ENCODE measurements at places on chromosomes 12 and 14. TPM values are rescaled to one million over a fixed set of nuclear protein-coding genes. Genes with fewer than 3 reads are reported as not detected.

- DNase-seq = peak; percentile 6
- H3K27ac ChIP-seq = no peak overlapping the region
- H3K4me3 ChIP-seq = no peak overlapping the region
- H3K36me3 ChIP-seq = peaks cover 4% of the 10 kb centered on the region
- peaks cover 10% of the 10 kb centered on the region for H3K27me3 ChIP-seq
- H3K4me1 ChIP-seq = peaks cover 16% of the 10 kb centered on the region
Observed at GRCh38 chr14:58941629-58942028, 246.8 kb upstream of the DAAM1 start.

DNA sequence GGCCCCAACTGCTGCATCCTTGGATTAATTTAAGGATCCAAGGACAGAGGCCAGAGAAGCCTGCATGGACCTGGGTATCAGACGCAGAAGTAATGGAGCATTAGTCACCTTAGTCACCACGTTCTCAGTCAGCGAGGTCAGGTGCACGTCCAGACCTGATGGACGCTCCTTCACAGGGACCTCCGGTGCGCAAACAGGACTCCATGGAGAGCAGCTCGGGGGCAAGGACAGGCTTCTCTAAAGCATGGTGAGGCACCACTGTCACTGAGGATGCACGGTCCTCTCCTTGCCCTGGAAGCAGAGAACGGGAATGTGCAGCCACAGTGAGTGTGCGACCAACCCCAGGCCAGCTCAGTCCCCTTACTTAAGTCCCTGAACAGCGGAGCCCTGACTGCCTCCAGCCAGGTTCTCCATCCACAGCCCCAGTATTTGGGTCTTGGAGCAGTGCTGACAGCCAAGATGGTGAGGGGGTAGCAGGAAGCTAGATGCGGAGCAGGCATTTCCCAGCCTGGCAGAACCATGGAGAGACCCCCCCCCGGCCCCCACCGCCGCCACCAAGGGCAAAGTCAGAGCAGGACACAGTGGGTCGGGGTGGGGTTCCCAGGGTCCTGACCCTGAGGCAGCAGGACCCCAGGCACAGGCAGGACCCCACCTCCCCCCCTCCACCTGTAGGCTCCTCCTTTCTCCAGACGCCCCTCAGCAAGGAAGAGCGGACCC lies 253.4 kb upstream of the SFSWAP start:
- H3K27ac ChIP-seq = no peak overlapping the region
- peaks cover 1% of the 10 kb centered on the region for H3K27me3 ChIP-seq
- DNase-seq = no peak
- H3K36me3 ChIP-seq = peaks cover 8% of the 10 kb centered on the region

DNA sequence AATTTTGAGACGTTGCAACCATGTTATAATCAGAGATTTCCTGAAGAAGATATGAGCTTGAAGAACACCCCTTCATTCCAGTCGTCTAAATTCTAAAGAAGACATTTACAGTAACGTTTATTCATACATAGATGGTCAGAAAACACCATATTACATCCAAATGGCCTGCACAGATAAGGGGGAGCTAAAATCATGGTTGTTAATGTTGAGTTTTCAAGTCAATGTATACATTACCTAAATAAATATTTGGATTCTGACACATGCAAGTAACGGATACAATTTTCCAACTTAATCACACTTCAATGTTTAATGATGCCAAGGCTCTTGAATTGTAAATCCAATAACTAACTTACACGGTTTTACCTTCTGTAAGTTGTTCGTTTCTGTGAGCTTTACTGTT lies 318.4 kb downstream of the SLC6A15 start:
- H3K27ac ChIP-seq = no peak overlapping the region
- no peaks in the 10 kb centered on the region for H3K4me1 ChIP-seq
- H3K36me3 ChIP-seq = no peaks in the 10 kb centered on the region
- H3K27me3 ChIP-seq = no peaks in the 10 kb centered on the region

GRCh38 chr14:85527006-85527405 lies 2.9 kb upstream of the FLRT2 start:
- H3K36me3 ChIP-seq = no peaks in the 10 kb centered on the region
- peak overlapping the region; percentile 95 for H3K27ac ChIP-seq
- H3K27me3 ChIP-seq = no peaks in the 10 kb centered on the region

DNA sequence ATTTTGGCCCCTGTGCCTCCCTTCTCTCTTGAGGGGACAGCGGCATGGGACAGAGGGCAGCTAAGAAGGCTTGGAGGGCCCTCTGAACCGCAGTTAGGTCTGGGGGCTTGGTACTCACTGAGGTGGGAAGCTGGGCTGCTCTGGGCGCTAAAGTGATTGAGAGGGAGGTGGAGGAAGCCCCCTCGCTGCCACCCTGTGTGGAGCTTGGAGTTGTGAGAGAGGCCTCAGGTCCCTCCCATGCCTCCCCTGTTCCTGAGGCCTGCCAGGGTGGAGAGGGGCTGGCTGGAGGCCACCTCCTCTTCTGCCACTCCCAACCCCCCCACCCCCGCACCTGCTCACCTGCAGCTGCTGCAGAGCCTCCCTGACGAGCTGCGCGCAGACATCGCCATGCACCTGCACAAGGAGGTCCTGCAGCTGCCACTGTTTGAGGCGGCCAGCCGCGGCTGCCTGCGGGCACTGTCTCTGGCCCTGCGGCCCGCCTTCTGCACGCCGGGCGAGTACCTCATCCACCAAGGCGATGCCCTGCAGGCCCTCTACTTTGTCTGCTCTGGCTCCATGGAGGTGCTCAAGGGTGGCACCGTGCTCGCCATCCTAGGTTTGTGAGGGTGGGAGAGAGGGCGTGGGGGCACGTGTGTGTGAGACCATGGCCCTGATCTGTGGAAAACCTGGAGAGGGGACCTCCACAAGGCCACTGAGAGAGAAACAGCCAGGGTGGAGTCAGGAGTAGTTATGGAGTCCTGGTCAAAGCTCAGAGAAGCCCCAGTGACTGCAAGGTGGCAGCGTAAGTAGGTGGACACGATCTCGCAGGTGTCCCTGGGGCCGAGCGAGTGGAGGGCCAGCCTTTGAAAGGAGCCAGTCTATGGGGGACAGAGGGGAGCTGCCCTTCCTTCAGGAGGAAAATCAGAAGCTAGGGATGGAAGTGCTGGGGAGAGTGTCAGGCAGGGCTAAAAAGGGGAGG lies 11.2 kb downstream of the KCNH3 start:
- peaks cover 38% of the 10 kb centered on the region for H3K27me3 ChIP-seq
- H3K4me1 ChIP-seq = no peaks in the 10 kb centered on the region
- no peak overlapping the region for H3K27ac ChIP-seq
- H3K4me3 ChIP-seq = no peak overlapping the region

Gene ADAMTS20
- not detected for total RNA-seq

Gene LUM
- 59.9 TPM for total RNA-seq

Gene GPX2
- not detected for total RNA-seq

Gene TSPAN19
- total RNA-seq = not detected

Gene CLEC1B
- total RNA-seq = not detected

Gene CCDC177
- total RNA-seq = not detected

Gene RGS6
- not detected for total RNA-seq

Gene KCNH3
- total RNA-seq = not detected

Data from HFFc6 (cell line).